ENCODE measurements at places on chromosomes 12 and 14.

DNA sequence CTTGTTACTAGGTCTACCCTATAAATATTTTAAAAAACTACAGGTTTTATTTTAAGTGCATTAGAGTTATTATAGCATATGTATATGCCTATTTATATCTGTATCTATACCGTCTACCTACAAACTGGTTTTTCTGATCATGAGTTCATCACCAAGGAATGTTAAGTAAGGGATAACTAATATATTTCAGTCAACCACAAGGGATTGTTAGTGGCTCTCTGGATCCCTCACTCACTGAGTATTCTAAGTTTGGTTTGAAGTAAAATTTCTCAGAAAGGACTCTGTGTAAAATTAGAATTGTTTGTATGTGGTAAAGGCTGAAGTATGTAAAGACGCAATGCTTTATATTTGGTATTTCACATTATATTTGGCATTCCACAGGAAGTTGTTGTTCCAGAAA, 4.8 kb downstream of the EPYC start:
- DNase-seq: no peak

GRCh38 chr14:23672200-23672599, 36.0 kb downstream of the DHRS2 start:
- DNase-seq: no peak

- no peak for DNase-seq
Observed at GRCh38 chr14:53473480-53473879, 320.4 kb upstream of the DDHD1 start.

DNA sequence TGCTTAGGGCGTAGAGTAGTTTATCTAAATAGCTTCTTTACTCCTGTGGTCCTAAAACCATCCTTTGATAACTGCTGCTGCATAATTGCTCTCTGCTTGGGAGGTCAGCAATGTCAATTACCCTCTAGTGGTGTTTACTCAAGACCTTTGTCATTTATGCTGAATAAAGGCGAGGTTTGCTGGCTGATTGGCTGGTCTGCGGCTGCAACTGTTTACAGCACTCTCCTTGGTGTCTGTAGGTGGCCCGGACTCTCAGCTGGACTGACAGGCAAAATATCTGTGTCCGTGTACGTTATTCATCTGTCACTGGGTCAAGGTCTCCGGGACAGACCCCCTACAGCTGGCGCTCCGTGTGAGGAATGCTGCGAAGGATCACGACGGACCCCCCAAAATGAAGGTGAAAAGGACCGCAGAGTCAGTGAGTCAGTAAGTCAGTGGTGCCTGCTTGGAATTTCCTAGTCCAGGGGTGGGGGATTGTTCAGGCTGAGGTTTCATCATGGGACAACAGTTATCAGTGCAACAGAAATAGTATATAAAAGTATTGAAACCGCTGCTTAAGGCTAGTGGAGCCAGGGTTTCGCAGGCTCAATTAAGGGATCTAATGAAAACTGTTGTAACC, 253.3 kb upstream of the DIO2 start:
- no peak for DNase-seq

GRCh38 chr14:103886304-103887169, 39.2 kb upstream of the PPP1R13B start:
- no peak for DNase-seq

DNA sequence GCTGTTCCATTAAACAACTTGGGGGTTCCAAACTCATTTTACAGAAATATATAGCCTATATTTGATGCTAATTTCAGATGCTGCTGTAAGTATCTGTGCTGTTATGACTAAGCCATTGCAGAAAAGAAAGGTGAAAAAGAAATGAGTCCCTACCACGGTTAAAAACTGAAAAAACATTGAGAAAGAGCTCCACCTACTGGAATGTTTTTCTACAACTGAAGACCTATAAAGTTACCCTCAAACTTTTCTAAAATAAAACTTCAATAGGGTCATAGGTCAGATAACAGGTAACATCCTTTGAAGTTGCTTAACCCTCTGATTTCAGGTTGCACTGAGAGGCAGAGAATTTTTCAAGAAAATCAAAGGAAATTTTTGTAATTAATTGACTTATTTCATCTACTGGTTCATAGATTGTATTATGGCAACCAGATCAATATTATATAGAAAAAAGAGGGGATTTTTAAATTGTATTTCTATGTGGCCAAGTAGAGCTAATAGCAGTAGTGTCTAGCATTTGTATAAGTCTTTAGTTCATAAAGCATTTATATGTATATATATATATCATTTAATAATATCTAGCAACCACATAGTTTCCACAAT, 279.9 kb downstream of the RPS29 start:
- no peak for DNase-seq

- DNase-seq: no peak
Observed at GRCh38 chr14:90027842-90028241, 34.0 kb upstream of the KCNK13 start.

DNA sequence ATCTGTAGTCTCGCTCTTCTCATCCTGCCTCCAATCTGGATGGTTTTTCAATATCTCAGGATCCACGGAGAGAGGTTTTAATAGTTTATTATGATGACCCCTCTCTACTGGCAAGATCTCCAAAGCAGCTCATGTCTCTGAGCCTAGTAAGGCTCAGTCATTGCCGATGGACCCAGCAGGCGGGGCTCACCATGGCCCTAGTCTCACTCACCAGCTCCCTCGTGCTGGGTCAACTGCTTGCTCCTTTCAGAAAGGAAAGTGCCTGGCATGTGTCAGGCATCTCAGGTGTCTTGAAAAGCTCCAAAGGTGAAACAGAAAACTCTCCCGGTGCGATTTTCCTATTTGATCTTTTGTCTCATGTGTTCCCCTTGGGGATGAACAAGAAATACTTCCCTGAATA, 179.0 kb downstream of the CALM1 start:
- DNase-seq: no peak

DNA sequence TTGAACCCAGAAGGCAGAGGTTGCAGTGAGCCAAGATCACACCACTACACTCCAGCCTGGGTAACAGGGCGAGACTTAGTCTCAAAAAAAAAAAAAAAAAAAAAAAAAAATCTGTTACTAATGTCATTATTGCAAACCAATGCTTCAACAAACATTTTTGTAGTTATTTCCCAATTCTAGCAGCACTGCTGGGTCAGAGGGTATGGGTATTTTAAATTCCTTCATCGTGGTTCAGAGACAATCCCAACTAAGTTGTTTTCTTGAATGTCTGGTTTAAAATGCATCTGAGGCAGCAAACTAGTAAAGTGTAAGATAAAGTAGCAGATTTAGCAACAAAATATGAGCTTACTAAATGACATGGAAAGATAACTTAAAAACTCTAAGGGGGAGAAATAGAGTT, 65.6 kb downstream of the FERMT2 start:
- no peak for DNase-seq

DNA sequence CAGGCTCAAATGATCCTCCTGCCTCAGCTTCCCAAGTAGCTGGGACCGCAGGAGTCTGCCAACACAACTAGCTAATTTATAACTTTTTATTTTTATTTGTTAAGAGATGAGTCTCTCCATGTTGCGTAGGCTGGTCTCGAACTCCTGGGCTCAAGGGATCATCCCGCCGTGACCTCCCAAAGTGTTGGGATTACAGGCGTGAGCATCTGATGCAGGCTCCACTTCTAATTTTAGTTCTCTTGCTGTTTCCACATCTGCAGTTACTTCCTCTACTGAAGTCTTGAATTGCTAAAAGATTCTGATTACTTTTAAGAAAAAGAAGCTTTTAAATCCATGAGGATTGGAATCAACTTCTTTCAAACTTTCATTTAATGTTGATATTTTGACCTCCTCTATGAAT, 13.4 kb upstream of the SNX6 start:
- DNase-seq: no peak

DNA sequence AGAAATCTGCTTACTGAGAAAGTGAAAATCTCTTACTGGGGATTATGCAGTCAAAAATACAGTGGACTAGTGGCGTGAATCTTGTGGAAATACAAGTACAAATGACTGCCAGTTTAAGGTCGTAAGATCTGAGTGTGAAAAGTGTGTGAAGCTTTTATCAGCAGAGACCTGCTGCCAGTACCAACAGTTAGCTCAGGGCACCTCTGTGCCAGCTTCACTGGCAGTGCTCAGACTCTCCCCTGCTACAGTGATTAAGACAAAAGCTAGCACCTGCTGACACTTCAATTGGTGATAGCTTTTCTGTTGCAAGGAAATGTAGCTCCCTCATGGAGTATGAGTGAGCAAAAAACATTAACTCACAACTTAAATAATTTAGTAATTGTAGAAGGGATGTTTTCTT, 185.1 kb downstream of the ANO6 start:
- DNase-seq: no peak

DNA sequence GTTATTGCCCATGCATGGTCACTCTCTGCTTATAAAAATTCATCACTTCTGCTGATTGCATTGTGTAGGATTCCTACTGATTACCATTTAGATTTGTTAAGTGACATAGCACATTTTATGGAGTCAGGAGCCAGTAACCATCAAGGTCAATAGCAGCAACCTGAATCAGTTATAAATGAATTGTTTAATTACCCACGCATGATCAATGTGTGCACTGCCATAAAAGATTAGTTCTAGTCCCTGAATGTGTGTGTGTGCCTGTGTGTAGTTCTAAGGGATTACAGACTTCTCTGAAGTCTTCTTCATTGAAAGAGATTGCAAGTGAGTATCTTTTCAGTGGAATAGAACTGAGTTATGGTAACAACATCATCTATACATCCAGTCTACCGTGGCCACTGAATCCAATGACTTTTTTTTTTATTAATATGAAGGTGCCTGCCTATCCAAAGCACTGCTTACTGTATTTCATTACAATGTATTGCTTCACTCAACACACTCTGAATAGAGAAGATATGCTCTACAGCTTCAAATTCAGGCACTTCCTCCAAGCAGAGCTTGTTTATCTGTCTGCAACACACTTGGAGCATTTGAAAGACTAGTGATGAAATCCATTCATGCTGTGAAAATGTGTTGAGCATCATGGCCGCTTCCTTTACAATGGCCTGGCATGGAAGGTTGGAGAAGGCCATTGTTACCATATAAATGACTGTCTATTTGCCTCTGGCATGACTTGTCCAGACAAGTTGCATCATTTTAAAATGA, 381.7 kb downstream of the DIO2 start:
- DNase-seq: no peak

DNA sequence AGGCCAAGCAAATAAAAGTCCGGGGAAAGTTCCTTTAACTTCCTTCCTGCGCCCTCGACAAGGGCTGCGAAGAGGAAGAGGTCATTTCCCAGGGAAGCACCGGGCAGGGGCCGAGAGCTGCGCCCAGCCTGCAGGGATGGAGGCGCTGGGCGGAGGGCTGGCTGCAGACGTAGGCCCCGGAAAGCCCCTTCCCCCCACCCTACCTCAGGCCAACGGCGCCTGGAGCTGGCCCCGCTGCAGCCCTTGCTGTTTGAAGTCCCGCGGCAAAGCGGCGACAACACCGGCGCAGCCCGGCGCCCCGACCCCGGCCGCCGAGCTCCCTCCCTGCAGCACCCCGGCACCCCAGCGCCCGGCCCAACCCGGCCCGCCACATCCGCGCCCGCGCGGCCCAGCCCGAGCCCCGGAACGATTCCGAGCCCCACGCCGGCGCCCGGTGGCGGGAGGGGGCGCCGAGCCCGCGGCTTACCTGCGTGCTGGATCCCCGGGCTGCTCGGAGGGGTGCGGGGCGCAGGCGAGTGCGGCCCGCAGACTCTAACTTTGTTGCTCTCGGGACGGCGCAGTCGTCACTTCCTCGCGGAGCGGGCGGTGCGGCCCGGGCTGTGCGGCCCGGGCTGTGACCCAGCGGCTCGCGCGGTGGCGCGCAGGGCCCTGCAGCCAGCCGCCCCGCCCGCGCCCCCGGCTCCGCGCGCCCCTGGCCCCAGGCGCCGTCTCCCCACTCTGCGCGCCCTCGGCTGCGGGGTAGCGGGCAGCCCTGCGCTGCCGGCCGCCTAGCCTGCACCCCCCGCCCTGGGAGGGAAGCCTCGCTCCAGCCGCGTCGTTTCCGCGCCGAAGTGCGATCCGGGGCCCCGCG, 64.8 kb upstream of the PTGR2 start:
- DNase-seq: no peak

DNA sequence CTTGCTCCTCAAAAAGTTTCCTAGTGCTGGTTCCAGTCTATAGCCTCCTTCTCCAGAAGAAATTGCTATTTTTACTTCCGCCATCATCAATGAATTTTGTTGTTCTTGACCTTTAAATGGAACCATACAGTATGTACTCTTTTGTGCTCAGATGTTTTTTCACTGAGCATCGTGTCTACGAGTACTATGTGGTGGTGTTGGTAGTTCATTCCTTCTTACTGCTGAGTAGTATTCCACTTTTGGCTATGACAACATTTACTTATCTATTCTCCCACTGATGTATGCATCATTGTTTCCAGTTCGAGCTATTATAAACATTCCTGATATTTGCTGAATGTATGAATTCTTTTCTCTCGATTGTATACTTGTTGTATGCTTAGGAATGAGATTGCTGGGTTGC, 28.6 kb downstream of the SLC2A14 start:
- no peak for DNase-seq

- DNase-seq: no peak
Observed at GRCh38 chr14:74697543-74697942, 15.3 kb downstream of the AREL1 start.

DNA sequence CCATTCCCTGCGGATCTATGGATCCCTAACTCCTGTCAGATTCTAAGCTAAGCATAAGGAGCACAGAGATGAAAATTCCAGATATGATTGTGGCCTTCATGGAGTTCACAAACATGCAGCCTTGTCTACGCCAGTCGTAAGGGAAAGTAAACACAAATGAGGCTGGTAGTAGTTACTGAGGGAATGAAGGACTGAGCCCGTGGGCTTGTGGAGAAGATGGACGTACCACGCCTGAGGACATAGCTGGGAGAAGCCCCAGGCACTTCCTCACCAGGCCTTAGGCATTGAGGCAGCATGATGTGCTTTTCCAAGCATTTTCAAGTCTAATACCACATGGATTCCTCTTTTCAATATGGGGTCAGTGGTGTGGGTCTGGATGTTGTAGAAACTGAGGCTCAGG, 515.2 kb downstream of the BCL11B start:
- no peak for DNase-seq

GRCh38 chr14:100784523-100785337, 41.2 kb upstream of the MEG3 start:
- DNase-seq: no peak

- DNase-seq: no peak
Observed at GRCh38 chr12:6553051-6553868, 2.6 kb downstream of the IFFO1 start.

DNA sequence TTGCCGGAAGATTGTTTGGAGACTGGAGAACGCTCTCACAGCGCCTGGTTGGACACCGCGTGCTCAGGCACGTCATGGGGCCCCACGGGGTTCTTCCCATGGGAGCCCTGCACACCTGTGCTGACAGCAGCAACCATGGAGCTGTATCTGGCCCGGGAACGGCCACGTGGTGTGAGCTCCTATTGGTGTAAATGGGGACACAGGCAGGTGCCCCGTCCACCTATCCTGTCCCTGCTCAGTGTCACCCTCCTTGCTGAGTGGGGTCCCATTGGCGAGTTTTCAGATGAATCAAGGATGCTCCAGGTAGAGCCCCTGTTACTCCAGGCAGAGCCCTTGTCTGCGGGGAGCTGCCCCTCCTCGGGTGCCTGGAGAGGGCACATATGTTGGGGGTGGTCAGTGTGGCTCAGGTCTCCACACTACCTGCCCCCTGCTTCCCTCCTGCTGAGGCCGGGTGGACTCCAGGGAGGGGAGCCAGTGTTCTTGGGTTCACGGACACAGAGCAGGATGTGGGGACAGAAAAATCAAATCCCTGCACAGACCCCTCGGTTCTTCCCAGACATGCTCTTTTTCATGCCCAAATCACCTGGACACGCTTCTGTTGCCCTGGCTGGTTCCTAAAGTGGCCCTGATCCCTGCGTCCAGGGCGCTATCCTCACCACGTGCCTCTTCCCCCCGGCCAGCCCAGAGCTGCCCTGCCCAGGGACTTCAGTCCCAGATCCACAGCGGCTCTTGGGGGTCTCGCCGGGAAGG, 250.1 kb downstream of the ADGRD1 start:
- no peak for DNase-seq

Data from brain pericyte (primary cell).